ENCODE measurements at places on chromosomes 5 and 9. TPM values are rescaled to one million over a fixed set of nuclear protein-coding genes. Genes with fewer than 3 reads are reported as not detected.

- no peak for DNase-seq
- H3K4me1 ChIP-seq: peaks cover 3% of the 10 kb centered on the region
- H3K36me3 ChIP-seq: peaks cover 64% of the 10 kb centered on the region
- no peaks in the 10 kb centered on the region for H3K27me3 ChIP-seq
Observed at GRCh38 chr5:151812757-151813309, 41.1 kb downstream of the G3BP1 start.

DNA sequence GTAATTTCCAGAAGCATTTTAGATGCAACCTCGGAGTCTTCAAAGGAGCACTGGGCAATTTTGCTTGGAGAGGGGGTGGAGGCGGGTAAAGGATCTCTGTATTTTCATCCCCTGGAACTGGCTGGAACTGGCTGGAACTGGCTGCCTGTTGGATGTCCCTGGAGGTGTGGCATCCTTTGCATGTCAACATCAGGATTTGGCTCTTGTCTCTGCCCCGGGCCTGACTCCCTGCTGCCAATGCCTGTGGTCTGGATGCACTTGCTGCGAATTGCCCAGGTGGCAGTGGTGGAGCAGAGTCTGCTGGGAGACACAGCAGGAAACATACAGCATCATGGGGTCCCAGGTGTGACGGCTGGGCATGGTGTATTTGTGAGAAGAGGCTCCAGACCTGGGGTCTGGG, 391.3 kb downstream of the GADD45G start:
- H3K4me3 ChIP-seq: no peak overlapping the region
- H3K27me3 ChIP-seq: no peaks in the 10 kb centered on the region
- no peaks in the 10 kb centered on the region for H3K4me1 ChIP-seq

GRCh38 chr5:65391591-65391990, 90.1 kb downstream of the ADAMTS6 start:
- no peak overlapping the region for H3K4me3 ChIP-seq
- H3K36me3 ChIP-seq: no peaks in the 10 kb centered on the region
- H3K27me3 ChIP-seq: no peaks in the 10 kb centered on the region
- no peak overlapping the region for H3K27ac ChIP-seq
- H3K4me1 ChIP-seq: no peaks in the 10 kb centered on the region
- DNase-seq: no peak

GRCh38 chr5:7961540-7961939, 92.6 kb downstream of the MTRR start:
- no peaks in the 10 kb centered on the region for H3K36me3 ChIP-seq
- H3K4me1 ChIP-seq: no peaks in the 10 kb centered on the region
- H3K4me3 ChIP-seq: no peak overlapping the region
- H3K27me3 ChIP-seq: no peaks in the 10 kb centered on the region
- no peak for DNase-seq
- no peak overlapping the region for H3K27ac ChIP-seq

DNA sequence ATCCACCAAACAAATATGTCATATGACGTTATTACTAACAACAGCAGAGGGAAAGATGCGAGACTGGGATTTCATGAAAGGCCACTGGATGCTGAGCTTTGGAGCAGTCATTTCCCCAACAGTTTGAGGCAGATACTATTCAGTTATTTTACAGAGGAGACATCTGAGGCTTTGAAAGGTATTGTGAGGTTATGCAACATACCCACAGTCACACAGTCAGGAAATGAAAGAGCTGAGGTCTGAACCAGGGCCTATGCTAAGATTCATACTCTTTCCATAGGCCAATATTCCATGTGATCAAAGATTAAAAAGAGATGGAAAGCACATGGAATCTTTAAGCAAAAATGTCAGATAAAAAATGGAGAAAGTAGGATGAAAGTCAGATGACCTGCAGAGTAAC, 63.0 kb downstream of the LPAR1 start:
- H3K36me3 ChIP-seq: no peaks in the 10 kb centered on the region
- DNase-seq: no peak
- no peaks in the 10 kb centered on the region for H3K27me3 ChIP-seq
- H3K4me3 ChIP-seq: no peak overlapping the region

Gene TOR1A
- 46.6 TPM for polyA plus RNA-seq

Measured in H1 (cell line).